ENCODE measurements at places on chromosomes 7 and 10.
A peak's percentile ranks its signal among the peaks of the same experiment; 100 is the strongest.

- DNase-seq, result peak; percentile 34
Measured at GRCh38 chr10:124448696-124449169, 1.1 kb downstream of the NKX1-2 start.

GRCh38 chr10:93072713-93073538 lies 767 bp upstream of the CYP26A1 start:
- DNase-seq, result no peak

DNA sequence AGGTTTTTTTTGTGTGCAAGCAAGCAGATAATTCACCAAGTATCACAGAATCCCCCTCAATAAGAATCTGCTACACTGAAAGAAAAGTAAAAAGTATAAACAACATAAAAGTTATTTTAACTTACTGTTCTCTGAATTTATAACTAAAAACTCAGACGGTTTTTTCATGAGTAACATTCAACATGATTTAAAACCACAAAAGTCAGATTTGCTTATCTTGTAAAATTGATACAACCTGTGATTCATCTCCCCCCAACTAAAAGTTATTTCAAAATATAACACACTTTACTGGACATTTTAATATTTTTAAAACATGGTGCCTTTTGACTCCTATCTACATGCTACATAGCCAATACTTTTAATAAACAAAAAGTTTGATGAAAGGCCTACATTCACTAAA lies 32.8 kb downstream of the TSPAN12 start:
- no peak for DNase-seq

- no peak for DNase-seq
Measured at GRCh38 chr7:24793982-24794648, 36.9 kb upstream of the GSDME start.

DNA sequence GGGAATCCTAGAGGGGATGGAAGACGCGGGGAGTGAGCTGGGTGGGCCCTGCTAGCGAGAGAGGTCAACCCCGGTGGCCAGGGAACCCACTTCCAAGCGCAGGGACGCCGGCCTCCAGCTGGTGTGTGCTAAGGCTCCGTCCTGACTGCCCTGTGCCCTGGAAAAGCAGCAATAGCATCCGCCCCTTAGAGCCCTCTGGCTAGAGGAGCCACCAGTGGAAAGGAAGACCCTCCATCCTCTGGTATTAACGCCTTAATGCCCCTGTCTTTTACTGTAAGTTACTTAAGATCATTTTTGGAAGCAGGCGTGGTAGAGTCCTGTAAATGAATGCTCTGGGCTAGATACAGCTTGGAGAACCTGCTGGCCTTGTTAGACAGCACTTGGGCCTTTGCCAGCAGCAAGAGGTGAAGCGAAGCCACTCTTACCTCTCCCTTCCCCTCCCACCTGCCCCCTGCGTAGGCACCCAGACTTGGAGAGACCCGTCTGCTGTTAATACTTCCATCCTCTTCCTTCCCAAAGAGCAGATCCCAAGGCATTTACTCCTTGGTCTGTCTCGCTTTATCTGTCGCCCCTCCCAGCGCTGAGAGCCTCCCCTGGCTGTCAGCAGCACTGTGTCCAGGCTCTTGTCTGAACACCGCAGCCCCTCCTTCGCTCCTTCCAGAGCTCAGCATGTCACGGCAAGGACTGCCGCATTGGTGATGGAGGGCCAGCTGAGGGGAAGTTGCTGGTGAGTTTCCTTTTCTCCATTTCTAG lies 4.6 kb downstream of the REPIN1 start:
- DNase-seq, result no peak

DNA sequence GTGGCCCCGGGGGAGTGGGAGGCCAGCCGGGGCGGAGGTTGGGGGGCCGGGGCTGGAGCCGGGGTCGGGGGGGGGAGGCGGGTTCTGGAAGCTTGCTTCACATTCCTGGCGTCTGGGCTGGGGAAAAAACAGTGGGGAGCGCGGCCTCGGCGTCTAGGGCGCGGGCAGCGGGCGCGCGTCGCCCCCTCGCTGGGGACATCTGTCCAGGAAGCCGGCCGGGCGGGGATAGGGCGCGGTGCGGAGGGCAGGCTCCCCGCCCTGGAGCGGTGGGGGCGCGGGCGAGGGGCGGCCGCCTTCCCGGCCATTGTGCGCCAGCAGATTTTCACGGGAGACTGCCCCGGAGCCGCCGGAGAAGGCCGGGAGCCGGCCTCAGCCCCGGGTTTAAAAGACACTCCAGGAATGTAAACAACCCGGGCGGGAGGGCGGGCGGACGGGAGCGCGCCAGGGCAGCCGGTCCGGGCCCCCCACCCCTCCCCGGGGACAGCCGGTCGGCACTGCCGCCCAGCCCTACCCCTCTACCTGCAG lies 1.4 kb downstream of the ZMIZ1 start:
- peak; percentile 66 for DNase-seq

GRCh38 chr7:156219307-156220077 lies 407.2 kb upstream of the SHH start:
- DNase-seq, result no peak
